ENCODE measurements at places on chromosomes 2 and 18. TPM values are rescaled to one million over a fixed set of nuclear protein-coding genes. Genes with fewer than 3 reads are reported as not detected.

DNA sequence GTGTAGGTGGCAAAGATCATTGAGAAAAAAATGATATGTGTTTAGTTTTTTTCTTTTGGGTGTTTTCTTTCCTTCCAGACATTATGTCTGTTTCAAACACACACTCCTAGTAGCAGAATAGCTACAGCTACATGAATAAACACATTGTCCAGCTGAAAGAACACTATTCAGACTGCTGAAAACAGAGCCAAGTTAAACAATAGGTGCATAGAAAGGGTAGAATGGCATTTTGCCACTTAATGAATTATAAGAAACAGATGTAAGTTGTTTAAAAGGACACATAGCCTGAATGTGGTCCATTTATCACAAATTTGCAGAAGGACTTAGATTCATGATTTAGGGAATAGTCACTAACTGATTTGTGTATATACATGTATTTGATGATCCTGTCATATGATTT is 20.1 kb downstream of the CTLA4 start:
- no peak for DNase-seq
- peaks cover 71% of the 10 kb centered on the region for H3K4me1 ChIP-seq
- H3K36me3 ChIP-seq: peaks cover 13% of the 10 kb centered on the region
- H3K27ac ChIP-seq: peak overlapping the region; percentile 84

DNA sequence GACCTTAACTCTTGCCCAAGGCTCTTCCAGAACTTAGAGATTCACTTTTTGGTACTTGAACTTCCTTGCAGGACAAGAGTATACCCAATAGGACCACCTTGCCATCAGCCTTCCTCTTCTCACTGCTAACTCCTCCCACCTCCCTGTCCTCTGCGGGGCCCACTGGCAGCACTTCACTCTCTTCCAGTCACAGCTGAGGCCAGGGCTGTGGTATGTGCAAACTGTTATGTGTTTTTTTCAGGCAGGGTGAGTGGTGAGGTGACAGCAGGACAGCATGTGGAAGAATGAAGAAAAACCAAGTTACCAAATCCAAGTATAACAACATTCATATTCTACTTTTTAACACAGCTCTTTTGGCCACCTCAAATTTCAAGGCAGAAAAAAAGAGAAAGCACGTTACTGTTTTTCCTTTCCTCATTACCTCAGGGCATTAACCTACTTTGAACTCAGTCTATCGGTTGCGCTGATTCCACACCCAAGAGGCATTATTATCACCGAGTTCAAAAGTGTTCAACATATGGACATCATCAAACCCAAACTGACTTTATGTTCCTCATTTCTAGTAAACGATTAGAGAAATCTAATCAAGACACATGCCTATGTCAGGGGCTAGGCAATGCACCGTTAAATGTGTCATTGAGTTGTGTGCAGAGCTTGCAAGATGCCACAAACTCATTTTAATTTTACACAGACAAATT is 605.2 kb upstream of the SYT4 start:
- H3K4me1 ChIP-seq: no peaks in the 10 kb centered on the region
- H3K27ac ChIP-seq: no peak overlapping the region
- no peak overlapping the region for H3K4me3 ChIP-seq
- H3K27me3 ChIP-seq: no peaks in the 10 kb centered on the region
- no peaks in the 10 kb centered on the region for H3K36me3 ChIP-seq

The SLC9A2 gene
- not detected for total RNA-seq

GRCh38 chr2:122739732-122740593 is 984.5 kb downstream of the TSN start:
- H3K27ac ChIP-seq: peak overlapping the region; percentile 40
- H3K4me1 ChIP-seq: peaks cover 4% of the 10 kb centered on the region
- no peaks in the 10 kb centered on the region for H3K36me3 ChIP-seq
- no peak for DNase-seq

The HMSD gene
- total RNA-seq: 55.4 TPM

DNA sequence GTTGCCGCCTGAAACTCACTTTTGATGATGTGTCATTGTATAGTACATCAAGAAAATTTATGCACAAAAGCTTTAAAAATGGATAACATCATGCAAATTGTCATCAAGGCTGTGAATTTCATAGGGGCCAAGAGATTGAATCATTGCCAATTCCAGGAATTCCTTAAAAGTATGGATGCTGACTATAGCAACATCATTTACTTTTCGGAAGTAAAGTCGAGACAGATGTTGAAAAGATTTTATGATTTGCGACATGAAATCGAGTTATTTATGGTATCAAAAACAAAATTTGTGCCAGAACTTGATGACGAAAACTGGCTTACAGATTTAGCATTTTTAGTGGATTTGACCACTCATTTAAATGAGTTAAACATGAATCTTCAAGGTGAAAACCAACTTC is 56.3 kb downstream of the ASB1 start:
- H3K27ac ChIP-seq: no peak overlapping the region
- H3K4me3 ChIP-seq: no peak overlapping the region
- H3K27me3 ChIP-seq: no peaks in the 10 kb centered on the region

DNA sequence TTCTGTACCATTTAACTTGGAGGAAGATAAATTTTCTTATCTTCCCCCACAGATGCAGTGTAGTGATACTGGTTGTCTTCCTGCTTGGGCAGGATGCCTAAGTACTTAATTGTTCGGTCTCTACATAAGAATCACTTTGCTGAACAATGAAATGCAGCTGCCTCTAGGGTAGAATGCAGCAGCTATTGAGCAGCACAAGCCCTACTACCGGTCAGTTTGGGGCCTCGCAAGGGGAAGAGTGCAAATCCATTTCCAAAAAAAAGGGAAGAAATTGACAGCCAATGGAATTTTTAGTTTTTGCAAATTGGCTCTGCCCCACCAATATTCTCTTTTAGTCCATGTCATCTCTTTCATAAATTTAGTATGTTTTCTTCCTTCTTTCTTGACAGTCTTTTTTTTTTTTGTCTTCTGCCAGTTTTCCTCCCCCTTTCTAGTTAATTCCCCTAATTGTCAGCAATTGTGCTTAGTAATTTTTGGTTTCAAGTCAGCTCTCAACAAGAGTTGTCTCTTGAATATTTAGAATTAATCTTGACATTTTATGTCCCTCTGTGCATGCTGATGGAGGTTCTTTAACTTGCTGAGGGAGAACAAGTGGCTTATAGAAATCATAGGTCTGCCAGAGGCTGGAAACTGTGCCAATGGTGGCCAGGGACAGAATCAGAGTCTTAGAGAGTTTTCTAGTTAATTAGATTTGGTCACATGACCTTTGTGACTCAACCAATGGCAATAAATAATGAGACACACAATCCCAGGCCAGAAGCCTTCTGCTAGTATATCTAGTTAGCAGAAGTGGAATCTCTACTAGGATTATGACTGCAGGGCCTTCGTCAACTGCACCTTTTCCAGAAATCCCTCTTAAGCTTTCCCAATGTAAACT is 270.0 kb downstream of the CTNNA2 start:
- H3K4me1 ChIP-seq: no peaks in the 10 kb centered on the region
- no peak overlapping the region for H3K27ac ChIP-seq
- no peaks in the 10 kb centered on the region for H3K27me3 ChIP-seq
- no peak for DNase-seq
- H3K4me3 ChIP-seq: no peak overlapping the region

DNA sequence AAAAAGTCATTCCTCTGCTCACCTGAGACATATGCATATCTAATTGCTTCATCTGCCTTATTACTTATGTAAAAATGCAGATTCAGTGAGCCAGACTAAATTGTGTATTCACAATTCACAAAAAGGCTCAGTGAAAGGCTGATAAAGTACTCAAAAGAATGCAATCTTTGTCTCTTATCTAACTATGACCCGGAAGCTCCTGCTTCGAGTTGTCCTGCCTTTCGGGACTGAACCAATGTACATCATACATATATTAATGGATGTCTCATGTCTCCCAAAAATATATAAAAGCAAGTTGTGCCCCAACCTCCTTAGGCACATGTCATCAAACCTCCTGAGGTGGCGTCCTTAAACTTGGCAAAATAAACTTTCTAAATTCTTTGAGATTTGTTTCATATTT is 120.5 kb downstream of the SCN3A start:
- DNase-seq: no peak
- no peaks in the 10 kb centered on the region for H3K27me3 ChIP-seq
- H3K4me1 ChIP-seq: no peaks in the 10 kb centered on the region
- peaks cover 5% of the 10 kb centered on the region for H3K36me3 ChIP-seq

DNA sequence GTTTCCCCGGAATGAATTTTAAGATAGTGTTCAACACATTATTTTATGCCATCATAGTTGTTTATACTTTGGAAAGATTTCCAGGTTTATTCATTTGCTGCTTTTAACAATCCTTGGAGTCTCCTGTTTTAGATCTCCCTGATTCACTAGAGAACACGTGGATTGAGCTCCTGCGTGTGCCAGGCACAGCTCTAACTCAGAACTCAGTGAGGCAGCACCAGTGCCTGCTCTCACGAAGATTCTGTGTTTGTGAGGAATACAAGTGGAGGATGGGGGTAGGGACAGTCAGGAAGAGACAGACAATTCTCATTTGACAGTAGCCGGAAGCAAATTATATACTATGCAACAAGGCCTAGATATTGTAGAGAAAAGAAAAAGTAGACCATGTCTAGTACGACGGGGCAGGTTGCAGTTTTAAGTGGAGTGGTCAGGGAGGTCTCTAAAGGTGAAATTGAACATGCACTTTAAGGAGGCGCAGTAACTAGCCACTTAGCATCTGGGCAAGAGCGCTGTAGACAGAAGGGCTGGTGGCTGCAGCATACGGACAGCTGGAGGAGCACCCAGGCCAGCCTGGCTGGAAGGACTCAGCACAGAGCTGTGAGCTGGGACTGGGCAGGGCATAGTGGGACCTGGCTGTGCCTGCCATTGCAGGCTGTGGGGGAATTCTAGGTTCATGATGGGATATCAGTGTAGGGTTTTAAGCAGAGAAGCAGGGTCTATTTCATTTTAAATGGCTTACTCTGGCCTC is 24.3 kb downstream of the RNF144A start:
- H3K4me3 ChIP-seq: no peak overlapping the region
- H3K4me1 ChIP-seq: peaks cover 35% of the 10 kb centered on the region
- DNase-seq: no peak

DNA sequence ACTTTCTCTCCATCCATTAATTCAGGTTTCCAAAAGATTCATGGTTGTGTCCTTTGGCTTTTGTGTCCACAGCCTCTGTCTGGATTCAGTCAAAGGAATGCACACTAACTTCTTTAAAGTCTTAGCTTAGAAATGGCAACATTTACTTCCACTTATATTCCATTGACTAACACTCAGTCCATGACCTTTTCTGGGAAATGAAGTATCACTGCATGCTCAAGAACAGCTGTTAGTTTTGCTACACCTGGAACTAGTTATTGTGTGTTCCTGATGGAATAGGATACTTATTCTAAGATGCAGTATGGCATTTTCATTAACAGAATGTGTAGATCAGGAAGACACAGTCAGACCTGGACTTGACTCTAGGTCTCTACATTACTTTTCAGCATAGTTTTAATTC is 88.8 kb downstream of the KYNU start:
- H3K36me3 ChIP-seq: no peaks in the 10 kb centered on the region
- H3K4me1 ChIP-seq: no peaks in the 10 kb centered on the region
- peaks cover 5% of the 10 kb centered on the region for H3K27me3 ChIP-seq
- no peak for DNase-seq

GRCh38 chr2:19036091-19036490 is 322.3 kb downstream of the OSR1 start:
- H3K27me3 ChIP-seq: no peaks in the 10 kb centered on the region
- no peaks in the 10 kb centered on the region for H3K4me1 ChIP-seq

- H3K4me1 ChIP-seq: no peaks in the 10 kb centered on the region
- H3K27ac ChIP-seq: no peak overlapping the region
- H3K4me3 ChIP-seq: no peak overlapping the region
Observed at GRCh38 chr2:153195342-153195741, 283.2 kb downstream of the RPRM start.

- no peak overlapping the region for H3K4me3 ChIP-seq
- no peaks in the 10 kb centered on the region for H3K36me3 ChIP-seq
- H3K27me3 ChIP-seq: peaks cover 44% of the 10 kb centered on the region
- H3K27ac ChIP-seq: no peak overlapping the region
Observed at GRCh38 chr2:218983934-218984238, 1.1 kb downstream of the FEV start.

DNA sequence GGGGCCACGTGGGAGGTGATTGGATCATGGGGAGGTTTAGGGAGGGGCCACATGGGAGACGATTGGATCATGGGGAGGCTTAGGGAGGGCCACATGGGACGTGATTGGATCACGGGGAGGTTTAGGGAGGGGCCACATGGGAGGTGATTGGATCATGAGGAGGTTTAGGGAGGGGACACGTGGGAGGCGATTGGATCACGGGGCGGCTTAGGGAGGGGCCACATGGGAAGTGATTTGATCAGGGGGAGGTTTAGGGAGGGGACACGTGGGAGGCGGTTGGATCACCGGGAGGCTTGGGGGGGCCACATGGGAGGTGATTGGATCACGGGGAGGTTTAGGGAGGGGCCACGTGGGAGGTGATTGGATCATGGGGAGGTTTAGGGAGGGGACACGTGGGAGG is 22.5 kb upstream of the SALL3 start:
- DNase-seq: no peak
- no peaks in the 10 kb centered on the region for H3K27me3 ChIP-seq
- no peak overlapping the region for H3K4me3 ChIP-seq
- H3K27ac ChIP-seq: no peak overlapping the region

GRCh38 chr18:49170925-49171505 is 220.2 kb upstream of the SMAD7 start:
- peak overlapping the region; percentile 86 for H3K27ac ChIP-seq
- H3K4me3 ChIP-seq: peak overlapping the region; percentile 26
- DNase-seq: no peak
- H3K36me3 ChIP-seq: no peaks in the 10 kb centered on the region
- no peaks in the 10 kb centered on the region for H3K27me3 ChIP-seq

The IL36RN gene
- total RNA-seq: not detected

- no peak within 1 kb of the TSS for H3K27ac ChIP-seq
- peaks cover 50% of the 10 kb centered on the region for H3K27me3 ChIP-seq
- no peak for DNase-seq
Observed at GRCh38 chr18:904218-905090, at the start of gene ADCYAP1. Gene ADCYAP1 (plus strand): TSS chr18:904871. CDS start chr18:905387, 516 bp downstream.

The NT5C1B gene
- not detected for total RNA-seq

DNA sequence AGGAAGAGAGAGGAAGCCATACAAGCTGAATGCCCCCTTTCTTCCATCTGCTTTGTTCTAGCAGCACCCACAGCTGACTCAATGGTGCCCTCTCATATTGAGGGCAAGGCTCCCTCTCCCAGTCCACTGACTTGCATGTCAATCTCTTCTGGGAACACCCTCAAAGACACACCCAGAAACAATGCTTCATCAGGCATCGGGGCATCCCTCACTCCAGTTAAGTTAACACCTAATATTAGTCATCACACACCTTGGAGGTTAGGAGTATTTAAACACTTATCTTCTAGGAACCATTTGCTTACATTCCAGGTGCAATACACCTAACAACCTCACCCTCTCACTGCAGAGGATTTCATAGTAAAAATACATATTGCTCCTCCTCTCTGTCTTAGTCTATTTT is 993.5 kb upstream of the DDX18 start:
- no peaks in the 10 kb centered on the region for H3K27me3 ChIP-seq
- DNase-seq: no peak
- H3K36me3 ChIP-seq: no peaks in the 10 kb centered on the region
- no peak overlapping the region for H3K4me3 ChIP-seq

The REG1B gene
- total RNA-seq: not detected

GRCh38 chr2:237510502-237511217 is 23.6 kb downstream of the MLPH start:
- H3K27ac ChIP-seq: no peak overlapping the region
- H3K27me3 ChIP-seq: peaks cover 9% of the 10 kb centered on the region
- no peaks in the 10 kb centered on the region for H3K4me1 ChIP-seq
- DNase-seq: no peak
- no peak overlapping the region for H3K4me3 ChIP-seq

The TIMM21 gene
- total RNA-seq: 36.3 TPM
